ENCODE measurements at places on chromosomes 7 and 10.
A peak's percentile ranks its signal among the peaks of the same experiment; 100 is the strongest.

DNA sequence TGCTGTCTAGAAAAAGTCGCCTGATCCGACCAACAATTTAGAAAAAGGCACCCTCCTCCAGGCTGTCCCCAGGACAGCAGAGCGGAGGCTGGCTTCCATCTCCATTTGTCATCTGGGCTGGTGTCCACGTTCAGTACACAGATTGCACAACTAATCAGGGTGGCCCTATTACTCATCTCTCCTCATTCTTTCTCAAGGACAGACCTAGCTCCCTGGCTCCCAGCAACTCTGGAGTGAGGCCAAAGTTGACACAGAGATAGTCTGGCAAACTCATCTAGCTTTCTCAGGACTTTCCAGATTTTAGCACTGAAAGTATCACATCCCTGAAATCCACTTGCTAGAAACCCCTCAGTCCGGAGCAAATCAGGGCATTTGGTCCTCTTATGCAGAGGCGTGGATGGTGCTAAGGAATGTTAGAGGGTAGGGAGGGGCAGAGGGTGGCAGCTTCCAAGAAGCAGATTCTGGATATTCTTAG is 75.1 kb downstream of the DNAH11 start:
- DNase-seq: no peak

GRCh38 chr10:4977025-4977424 is 13.8 kb downstream of the AKR1C1 start:
- no peak for DNase-seq

DNA sequence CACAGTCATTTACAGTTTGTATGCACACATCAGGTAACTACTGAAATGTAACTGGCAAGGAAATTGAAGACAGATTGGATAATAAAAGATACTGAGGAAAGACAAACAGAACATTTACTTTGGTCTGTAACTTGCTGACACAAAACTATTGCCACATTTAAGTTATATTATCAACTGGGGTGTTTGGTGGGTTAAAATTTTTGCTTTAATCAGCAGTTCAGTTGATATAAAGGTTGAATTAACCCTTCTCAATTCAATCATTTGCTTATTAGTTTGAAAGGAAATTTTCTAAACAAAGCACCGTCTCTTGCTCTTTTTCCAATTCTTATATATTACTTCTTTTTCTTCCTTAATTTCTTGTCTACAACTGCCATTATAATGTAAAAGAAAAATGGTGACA is 102.4 kb downstream of the TMEM26 start:
- no peak for DNase-seq

GRCh38 chr7:23472046-23472445 is 1.8 kb upstream of the IGF2BP3 start:
- DNase-seq: no peak

DNA sequence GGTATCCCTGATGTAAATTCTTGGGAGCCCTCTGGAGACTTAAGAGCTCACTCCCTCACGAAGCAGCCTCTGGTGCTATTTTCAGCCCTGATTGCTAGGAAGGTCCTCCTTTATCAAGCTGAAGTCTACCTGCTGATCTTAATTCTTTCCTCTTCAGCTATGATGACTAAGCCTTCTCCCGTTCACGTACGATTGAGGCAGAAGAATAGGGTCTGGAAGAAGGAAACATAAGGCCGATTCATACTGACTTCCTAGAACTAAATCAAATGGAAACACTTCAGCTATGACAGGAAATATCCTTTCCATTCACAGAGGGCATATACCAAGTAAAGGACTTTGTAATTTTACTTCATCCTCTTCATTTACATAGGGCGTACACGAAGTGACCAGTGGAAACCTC is 107.0 kb downstream of the CPXM2 start:
- no peak for DNase-seq

DNA sequence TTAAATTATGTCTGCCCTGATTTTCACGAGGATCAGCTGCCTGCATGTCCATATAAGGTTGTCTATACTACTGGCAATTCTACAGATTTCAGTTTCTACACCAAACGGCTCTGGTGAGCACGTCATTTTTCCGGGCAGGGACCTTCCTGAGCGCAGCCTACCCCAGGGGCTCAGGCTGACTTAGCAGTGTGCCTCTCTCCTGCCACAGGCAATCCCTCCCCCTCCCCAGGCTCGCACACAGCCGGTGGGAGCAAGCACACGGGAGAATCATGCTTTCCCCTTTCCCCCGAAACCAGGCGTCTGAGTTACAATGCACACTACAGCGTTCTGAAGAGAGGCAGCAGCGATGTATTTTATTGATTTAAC is 1.7 kb downstream of the KLF6 start:
- DNase-seq: peak; percentile 81

DNA sequence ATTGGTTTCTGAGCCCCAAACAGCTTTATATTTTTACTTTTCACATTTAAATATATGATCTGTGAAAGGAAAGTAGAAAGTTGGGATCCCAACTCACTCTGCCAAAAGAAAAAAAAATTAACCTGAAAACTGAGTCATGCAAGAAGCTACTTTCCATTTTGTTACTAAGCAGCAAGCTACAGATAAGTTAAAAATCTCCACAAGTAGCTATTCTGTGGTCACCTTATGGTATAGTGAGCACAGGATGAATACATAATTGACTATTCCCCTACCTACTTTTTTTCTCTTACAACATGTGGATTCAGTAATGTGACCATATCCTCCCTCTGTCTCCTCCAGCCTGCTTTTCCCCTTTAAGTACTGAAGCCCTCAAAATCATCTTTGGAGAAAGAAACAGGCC is 30.3 kb upstream of the CREB3L2 start:
- DNase-seq: no peak

- no peak for DNase-seq
Measured at GRCh38 chr7:33921216-33921938, 16.0 kb downstream of the BMPER start.

DNA sequence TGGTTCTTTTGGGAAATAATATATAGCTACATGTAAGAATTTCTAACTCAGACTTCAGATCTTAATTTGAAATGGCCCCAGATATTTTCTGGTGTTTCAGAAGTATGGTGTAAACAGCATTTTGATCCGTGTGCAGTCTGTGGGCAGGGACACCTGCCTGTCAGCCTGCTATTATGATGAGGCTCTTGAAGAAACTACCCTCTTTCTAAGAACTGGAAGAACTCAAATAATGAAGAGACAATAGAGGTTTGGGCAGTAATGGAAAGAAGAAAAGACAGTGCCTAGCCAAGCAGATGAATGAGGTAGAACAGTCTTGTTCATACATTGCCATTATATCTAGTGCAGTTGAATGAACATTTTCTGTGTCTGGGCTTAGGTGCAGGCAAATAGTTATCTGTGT is 256.6 kb downstream of the ARHGAP21 start:
- DNase-seq: no peak

DNA sequence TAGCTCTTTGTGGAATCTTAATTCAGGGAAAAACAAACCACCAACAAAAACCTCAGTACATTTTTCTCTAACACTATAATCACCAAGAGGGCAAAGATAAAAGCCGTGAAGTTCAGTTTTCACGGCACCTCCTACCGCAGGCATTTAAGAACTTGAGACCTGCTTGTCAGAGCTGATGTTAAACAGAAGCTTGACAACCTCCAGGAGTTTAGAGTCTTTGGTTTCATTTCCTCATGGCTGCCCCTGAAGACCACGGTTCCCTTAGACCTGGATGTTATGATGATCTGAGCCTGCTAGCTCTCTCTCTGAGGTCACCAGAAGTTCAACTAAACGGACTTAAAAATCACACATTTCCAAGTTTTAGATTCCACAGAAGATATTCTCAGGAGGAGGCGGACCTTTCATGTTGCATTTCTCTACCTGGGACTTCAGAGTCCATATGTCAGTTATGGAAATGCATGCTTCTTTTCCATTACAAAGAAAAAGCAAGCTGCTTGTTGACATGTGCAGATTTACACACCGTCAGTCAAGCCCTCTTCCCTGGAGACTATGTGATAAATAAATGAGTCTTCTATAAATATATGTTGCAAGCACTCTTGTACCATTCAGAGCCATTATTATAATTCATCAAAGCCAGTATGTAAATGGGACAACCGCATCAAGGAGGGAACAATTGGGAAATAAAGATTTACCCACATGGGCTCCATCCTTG is 258.0 kb downstream of the GFRA1 start:
- DNase-seq: no peak

GRCh38 chr7:84354030-84354429 is 159.4 kb upstream of the SEMA3A start:
- DNase-seq: no peak

GRCh38 chr7:81604808-81605174 is 165.1 kb downstream of the HGF start:
- DNase-seq: no peak

DNA sequence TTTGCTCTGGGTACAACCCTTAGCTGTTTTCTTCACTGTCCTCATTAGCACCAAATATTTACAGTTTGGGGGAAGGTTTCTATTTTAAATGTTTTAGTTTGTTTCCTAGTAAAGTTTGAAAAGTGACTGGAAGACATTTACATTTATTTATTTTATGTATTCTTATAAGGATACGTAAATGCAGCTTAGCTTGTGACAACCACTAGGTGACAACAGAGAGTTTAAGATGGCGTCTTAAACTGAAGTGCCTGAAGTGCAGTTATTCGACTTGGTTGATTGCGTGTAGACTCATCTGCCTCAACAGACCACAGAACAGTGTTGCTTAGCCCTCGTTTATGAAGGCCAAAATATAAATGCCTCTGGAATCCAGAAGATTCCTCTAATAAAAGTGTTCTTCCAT is 378.2 kb upstream of the MYO3A start:
- DNase-seq: no peak

DNA sequence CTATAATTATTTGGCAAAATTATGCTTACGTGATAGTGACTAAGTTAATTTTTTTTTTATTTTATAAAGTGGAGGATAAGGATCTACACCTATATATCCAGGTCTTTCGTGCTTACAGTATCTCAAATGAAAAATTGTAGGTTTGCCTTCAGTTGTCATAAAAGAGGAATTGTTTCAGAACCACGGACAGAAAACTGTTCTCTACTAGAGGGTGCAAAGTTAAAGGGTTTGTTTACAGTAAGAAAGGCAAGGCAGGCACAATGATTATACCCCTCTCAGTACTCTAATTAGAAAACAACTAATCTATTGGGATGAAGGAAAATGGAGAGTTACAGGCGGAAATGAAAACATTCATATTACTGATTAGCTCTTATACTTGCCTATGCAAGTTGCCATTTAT is 1.5 kb downstream of the PCLO start:
- no peak for DNase-seq

DNA sequence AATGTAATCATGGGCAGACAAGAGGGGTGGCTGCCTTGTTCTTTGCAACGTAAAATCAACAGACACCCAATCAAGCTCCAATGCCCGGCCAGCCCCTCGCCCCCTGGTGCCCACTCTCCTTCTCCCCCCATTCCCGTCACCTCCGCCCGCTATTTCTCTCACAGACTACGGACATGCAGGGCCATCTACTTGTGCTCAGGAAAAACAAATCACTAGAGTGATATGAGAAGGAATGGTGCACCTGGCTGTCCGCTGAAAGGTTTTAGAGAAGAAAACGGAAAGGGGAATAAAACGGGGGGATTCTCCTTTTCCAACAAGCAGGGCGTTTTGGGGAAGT is 396 bp downstream of the GRM8 start:
- DNase-seq: no peak

DNA sequence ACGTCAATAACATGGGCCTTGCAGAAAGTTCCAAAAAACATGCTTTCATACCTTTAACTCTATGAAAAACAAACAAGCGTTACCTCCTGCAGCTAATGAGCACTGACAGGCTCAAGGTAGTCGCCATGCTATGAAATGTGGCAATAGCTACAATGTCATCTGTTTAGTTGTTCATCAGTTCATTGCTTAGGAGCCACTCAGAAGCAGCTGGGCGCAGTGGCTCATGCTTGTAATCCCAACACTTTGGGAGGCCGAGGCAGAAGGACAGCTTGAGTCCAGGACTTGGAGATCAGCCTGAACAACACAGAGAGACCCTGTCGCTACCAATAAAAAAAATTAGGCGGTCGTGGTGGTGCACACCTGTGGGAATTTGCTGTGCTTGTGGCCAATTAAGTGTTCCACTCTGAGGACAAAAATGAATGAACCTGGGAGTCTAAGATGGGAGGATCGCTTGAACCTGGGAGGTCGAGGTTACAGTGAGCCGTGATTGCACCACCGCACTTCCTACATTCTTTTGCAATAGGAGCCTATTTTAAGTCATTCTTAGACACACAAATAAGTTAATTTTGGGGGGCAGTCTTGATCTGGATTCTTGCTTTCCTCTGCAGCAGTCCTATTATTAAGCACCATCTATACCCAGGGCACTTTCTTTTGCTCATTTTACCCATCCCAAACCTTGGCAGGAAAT is 276.2 kb upstream of the KLF14 start:
- DNase-seq: no peak

GRCh38 chr10:62916141-62916603 is 100.0 kb upstream of the EGR2 start:
- no peak for DNase-seq

DNA sequence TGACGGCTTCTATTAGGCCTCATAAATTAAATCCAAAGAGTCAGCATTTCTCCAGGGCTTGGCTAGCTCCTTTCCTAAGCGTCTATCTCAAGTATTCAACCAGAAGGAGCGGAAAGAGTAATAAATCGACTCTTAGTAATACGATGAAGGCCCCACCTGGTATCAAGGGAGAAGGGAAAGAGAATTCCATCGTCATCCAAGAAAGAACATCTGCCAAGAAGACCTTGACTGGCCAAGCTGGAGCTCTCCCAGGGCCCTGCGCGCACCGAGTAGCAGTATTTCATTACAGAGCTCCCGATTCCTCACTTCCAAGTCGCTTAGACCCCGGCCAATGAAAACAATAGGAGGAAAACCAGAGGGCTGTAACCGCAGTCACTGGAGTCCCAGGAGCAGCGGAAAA is 178.0 kb upstream of the FRMD4A start:
- no peak for DNase-seq

- DNase-seq: peak; percentile 84
Measured at GRCh38 chr7:607938-608337, 88.3 kb upstream of the PDGFA start.

DNA sequence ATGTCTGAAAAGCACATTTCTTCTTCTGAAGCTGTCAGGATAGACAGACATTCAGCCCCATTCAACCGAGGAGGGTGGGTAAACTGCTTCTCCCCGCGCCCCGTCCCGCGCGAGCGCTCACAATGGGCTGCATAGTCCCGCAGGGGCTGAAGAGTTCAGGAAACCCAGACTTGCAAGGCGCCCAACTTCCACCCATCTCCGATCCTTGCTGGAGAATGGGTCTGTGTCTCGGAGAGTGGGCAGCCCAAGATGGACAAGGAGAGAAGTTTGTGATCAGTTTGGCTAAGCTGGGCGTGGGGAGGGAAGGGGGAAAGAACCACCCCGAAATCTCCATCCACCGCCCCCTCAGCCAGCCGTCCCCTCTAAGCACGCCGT is 686 bp downstream of the AASS start:
- no peak for DNase-seq

- DNase-seq: no peak
Measured at GRCh38 chr10:23001901-23002516, 74.2 kb downstream of the ARMC3 start.

DNA sequence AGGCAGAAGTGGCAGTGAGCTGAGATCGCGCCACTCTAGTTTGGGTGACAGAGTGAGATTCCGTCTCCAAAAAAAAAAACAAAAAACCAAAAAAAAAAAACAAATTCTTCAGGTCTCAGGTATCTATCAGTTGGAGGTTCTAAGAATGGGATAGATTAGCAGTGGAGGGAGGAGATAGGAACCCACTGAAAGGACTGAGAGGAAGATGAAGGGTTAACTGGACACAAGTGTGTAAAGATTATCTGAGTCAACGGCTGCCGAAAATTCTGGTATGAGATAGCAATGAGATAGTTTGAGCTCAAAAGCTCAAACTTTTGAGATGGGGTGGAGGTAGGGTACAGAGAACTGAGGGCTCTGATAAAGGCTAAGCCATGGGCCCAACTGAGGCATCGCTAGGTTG is 12.8 kb downstream of the ZNF467 start:
- DNase-seq: no peak
